COR-L47 (cell line): ENCODE measurements at places on chromosomes 1 and 21.
A peak's percentile ranks its signal among the peaks of the same experiment; 100 is the strongest.

GRCh38 chr1:24409535-24409934 lies 4.0 kb downstream of the STPG1 start:
- DNase-seq: no peak

DNA sequence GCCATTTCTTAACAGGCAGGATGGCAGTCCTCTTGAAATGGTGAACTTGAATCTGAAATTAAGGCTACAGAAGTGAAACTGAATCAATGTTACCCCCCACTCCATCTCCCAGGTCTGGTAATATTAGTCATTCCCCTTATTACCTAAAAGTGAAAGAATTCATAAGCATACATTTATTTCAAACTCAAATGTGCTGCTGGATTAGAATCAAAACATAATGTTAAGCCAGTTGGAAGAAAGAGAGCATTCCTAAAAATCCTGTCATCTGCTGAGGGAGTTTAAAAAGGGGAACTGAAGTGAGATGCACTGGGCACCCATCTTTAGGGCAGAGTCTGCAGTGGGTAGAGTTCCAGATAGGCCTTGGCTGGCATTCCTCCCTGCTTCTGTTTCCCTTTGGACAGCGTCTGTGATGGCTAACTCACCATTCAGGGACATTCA lies 17.4 kb downstream of the KIAA0319L start:
- no peak for DNase-seq

- DNase-seq: no peak
Observed at GRCh38 chr1:113101588-113101987, 28.6 kb downstream of the LRIG2 start.

DNA sequence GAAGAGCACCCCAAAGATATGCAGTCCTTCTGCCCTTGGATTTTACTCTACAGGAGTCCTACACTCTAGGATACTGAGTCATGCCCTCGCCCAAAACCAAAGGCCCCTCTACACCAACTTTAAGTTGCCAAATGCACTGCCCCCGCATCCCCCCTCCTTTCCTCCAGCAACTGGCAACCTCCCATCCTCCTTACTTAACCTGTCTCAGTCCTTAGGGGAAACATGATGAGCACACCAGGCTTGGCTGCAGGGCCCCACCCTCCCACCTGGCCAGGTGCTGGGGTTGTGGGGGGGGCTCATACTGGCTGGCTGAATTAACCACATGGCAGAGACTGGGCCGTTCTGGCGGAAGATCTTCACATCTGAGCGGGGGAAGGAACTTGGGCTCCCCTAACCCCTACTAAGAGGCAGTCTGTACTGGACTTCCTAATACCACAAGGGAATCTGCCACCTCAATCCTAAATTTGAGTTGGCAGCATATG lies 1.2 kb downstream of the HDGF start:
- peak; percentile 46 for DNase-seq

- no peak for DNase-seq
Observed at GRCh38 chr1:169090308-169090899, 16.1 kb upstream of the ATP1B1 start.

DNA sequence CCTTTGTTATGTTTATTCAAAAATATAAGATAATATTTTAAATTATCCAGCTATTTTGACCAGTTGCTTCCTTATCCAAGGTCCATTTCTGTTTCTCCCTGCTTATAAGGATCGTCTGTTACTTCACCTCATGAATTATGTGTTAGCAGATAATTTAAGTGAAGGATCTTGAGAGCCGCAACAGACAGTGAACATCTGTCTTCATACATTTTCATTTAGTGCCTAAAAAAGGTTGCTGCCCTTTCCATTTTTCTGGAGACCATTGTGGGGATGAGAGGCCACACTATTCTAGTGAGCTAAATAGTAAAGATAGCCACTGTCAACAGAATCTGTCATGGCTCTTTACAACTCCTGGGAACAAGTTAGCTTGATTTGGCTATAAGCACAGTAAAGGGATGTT lies 154.0 kb downstream of the CLEC20A start:
- DNase-seq: no peak

- DNase-seq: no peak
Observed at GRCh38 chr1:35553851-35554250, 3.4 kb downstream of the KIAA0319L start.

DNA sequence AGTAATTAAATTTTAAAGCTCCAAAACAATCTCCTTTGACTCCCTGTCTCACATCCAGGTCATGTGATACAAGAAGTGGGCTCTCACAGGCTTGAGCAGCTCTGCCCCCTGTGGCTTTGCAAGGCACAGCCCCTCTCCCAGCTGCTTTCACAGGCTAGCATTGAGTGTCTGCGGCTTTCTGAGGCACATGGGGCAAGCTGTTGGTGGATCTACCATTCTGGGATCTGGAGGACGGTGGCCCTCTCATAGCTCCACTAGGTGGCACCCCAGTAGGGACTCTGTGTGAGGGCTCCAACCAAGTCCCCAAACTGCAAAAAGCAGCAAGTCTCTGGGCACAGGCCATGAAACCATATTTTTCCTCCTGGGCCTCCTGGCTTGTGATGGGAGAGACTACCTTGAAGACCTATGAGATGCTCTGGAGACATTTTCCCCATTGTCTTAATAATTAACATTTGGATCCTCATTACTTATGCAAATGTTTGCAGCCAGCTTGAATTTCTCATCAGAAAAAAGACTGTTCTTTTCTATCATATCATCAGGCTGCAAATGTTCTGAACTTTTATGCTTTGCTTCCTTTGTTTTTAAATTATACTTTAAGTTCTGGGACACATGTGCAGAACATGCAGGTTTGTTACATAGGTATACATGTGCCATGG lies 554.1 kb upstream of the OLFM3 start:
- no peak for DNase-seq

DNA sequence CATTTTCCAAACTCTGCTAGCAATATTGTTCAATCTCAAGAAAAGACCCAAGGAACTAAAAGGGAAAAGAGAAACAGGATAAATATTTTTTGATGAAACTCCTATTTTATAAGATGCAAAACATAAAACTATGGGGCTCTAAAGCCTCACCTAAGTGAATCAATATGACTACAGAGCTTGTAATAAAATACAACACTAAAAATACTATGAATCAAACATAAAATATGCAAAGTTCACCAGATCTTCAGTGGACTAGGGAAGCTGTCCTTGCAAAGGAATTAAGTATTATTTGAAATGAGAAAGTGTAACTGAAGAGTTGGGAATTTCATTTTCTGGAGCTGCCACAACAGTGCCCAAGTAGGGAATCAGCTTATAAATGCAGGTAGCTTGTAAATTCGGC lies 124.5 kb downstream of the CRB1 start:
- DNase-seq: no peak

DNA sequence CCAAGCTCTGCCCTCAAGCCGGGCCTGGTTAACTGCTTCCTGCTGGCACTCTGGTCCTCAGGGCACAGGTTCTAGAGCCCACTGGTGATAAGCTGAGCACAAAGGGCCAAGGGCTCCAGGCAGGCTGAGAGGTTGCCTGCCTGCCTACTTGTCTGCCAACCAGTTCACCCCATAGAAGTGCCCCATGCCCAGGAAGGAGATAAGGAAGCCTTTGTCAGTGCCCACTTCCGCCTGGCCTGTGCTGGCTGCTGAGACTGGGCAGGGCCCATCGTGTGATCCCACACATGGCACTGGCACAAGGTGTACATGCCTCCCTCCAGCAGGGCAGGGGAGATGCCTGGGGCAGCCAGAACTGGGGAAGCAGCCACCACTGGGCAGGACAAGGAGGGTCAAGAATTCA lies 24.1 kb downstream of the SLC9A1 start:
- DNase-seq: no peak

DNA sequence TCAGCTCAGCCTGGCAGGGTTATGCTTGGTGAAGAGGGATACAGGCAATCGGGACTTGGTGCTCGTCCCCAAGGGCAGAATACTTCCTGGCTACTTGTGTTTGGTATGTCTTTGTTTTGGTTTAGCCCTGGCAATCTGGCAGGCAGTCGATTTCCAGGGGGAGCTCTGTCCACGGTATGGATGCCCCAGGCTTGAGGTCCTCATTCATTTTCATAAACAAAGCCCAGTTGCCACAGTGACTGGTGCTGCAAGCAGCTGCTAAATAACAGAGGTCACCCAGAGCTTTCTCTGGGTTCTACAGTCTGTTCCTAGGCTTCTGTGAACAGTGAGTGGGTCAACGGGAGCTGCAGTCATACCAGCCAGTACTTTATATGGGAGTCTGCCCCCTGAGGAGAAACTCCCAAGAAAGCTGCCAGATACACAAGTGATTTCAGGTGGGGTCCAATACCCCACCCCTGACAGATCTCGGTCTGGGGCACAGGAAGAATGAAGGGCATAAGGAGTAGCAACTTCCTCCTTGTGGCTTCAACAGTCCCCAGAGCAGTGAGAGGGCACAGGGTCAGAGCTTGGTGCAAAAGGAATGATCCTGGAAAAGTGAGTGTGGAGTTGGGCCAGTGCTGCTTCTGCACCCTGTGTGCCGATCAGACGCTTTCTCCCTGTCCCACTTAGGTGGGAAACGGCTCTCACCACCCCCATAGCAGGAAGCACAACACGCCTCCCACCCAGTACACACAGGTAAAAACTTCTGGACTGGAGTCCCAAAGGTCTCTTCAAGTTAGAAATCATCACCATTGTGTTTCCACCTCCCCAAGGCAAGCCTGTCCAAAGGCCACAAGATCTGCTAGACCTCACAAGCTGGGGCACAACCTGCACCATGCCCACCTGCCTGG lies 55.5 kb downstream of the TGFBR3 start:
- DNase-seq: peak; percentile 79

- no peak for DNase-seq
Observed at GRCh38 chr1:114094363-114094634, 59.4 kb downstream of the SYT6 start.

DNA sequence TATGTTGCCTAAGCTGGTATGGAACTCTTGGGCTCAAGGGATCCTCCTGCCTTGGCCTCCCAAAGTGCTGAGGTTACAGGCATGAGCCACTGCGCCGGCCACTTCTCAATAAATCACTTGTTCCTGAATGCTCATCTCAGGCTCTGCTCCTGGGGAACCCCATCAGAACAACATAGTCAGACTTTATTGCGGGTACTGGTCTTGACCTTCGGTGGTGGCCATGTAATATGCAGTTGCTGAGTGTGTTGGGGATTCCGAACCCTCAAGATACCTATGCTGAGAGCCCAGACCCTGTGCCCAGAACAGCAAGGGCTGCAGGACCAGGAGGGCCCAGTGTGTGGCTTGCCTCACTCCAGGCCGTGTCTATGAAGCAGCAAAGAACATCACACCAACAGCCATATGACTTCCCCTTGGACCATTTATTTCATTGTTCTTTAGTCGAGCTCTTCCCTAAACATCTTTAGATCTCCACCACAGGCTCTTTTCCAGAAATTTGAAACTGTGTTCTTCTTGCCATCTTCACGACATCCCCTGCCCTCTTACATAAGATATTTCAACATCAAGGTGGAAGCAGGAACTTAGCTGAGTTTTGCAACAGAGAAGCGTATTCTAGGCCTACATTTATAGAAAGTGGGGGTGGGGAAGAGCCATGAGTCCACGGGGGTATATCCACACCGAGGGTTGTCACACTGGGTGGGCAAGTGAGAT lies 12.7 kb upstream of the SDHB start:
- no peak for DNase-seq

DNA sequence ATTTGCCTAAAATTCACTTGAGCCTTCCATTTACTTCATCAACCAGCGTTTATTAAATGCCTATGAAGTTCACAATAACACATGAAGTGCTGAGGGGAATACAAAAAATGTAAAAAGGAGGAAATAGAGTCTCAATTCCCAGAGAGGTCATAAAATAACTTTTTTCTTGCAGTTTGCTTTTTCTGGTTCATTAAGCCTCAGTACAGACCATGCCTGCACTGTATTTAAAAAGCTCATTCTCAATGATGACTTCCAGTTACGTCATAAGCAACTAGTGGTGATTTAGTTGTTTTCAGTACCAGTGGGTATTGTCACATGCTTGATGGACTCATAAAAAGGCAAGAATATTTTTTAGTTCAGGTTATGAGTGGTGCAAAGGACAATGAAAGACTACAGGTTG lies 160.1 kb upstream of the UBE2U start:
- DNase-seq: no peak
